ENCODE measurements at places on chromosomes 5 and 9.

GRCh38 chr5:69485471-69485870, 7.1 kb upstream of the OCLN start:
- DNase-seq: no peak

DNA sequence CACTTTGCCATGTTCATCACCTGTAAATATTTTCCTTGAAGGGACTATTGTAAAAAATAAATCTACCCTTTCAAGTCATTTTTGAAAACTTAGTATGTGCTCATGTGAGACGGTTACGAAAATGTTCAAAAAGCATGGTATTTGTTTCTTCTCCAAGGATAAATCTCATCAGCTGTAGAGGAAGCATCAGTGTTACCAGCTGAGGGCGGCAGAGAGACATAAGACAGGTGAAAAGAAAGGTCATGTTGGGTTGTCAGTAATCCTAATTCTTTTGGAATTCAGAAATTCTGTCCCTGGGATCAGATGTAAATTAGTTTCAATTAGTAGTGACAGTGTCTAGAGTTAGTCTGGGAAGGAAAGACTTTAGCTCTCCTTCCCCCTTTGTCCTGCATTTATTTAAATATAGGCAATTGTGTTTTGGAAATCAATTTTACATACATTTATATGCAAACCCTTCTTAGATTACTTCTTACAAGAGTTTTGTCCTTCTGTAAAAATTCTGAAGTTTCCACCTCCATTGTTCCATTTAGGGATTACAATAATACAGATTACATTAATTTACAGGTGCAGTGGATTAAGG, 791.9 kb upstream of the CDH6 start:
- no peak for DNase-seq

DNA sequence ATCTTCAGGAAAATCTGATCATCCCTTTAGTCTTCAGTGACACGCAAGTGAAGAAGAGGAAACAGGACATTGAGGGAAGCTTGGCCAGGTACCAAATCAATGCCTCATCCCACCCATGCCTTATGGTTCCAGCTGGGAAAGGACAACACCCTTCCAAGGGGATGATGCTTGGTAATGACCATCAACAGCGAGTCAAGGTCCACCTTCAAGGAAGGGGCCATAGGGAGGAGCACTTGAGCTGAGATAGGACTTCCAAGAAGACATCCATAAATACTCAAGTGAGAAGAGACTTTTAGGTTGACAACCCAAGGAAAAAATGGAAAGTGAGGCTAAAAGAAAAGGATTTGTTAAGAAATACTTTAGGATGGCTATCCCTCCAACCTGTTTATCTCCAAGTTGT, 27.1 kb upstream of the GAS1 start:
- DNase-seq: no peak

GRCh38 chr5:122877518-122877917, 32.1 kb downstream of the SNX24 start:
- DNase-seq: no peak

DNA sequence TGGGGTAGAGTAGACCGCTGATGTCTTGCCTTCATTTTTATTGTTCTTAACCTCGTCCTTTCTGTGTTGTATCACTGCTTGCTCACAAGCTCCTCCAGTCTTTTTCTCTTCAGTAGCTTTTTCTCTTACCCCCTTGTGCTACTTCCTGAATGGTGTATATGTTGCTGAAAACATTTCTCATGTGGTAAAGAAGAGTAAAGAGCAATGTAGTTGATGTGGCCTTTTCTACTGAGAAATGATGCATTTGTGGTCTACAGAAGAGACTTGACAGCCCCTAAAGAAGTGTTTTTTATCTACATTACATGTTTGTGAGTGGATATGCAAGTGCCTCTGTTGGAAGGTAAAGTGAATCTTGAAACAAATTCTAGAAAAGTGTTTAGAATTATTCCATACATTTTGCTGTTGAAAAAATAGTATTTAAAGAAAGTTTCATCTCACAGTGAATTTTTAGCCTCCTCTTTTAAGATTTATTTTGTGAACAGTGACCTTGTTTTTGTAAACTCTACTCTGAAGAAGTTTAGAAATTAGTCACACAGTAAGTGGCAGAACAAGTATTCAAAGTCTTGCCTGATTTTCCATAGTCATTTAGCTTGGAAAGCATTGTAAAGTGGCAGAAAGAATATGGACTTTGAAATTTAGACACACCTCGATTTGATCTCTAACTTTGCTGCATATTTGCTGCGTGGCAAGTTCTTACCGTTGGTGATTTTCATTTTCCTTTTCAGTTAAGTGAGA, 17.4 kb downstream of the CDC42SE2 start:
- no peak for DNase-seq

DNA sequence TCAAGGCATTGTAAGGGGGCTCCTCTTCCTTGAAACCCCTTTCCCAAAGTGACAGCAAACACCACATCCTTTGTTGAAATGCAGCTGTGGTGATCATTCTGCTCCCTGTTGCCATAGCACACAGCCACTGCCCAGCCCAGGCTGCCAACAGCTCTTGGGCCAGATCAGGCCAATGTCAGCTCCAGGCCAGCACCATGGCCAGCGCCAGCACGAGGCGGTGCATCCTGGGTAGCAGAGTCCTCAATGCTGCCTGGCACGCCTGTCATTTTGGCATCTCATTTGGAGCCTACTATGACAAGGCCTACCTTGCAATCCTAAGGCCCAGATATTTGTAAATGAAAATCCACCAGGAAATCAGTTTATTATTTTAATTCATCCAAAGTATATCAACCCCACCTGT, 390.6 kb downstream of the DNAH5 start:
- no peak for DNase-seq

DNA sequence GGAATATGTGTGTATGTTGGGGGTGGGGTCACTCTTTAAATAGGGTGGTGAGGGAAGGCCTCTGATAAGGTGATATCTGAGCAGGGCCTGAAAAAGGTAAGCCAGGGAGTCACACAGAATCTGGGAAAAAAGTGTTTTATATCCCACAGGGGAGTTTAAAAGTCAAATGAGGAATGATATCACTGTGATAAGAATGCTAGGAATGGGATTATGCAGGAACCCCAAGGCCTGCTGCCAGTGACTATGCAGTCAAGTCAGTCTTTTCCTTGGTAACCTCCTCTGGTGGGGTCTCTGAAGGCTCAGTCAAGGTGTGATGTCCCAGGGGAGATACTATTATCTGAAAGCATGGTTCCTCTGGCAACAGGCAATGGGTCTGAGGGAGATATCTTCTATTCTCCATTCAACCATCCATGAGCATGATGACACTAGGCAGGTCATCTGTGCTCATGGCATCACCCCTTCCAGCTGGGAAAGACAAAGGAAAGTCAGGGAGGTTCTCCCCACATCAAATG, 53.5 kb downstream of the GRIA1 start:
- no peak for DNase-seq

DNA sequence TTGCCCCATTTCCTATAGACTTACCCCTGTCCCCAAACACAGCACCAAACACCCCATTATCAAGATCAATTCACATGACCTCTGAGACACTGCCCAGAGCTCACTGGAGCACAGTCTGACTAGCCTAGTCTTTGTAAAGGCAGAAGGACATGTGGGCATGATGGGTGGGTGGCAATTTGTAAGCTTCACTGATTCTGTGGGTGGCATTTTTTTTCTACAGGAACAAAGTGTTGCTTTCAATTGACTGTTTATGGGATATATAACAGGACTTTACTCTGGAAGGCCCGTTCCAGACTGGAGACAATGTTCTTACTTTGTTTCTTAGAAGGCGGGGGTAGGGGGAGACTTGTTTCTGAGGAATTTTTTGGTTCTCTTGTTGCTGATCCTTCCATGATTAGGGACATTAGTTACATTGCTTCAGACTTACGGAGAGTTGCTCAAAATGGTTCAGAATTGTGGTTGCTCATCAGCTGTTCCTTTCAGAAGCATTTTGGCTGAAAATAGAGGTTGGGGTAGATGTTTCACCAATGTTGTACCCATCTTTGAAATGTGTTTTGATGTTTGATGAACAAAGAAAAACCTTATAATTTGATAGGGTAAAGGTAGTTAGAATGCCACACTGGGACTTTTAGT, 20.2 kb downstream of the NNT start:
- no peak for DNase-seq

GRCh38 chr9:129469188-129469987, 151.5 kb downstream of the C9orf50 start:
- no peak for DNase-seq

- no peak for DNase-seq
Observed at GRCh38 chr5:160039810-160040470, 31.0 kb downstream of the TTC1 start.

- no peak for DNase-seq
Observed at GRCh38 chr5:10533226-10533625, 30.6 kb upstream of the ANKRD33B start.

DNA sequence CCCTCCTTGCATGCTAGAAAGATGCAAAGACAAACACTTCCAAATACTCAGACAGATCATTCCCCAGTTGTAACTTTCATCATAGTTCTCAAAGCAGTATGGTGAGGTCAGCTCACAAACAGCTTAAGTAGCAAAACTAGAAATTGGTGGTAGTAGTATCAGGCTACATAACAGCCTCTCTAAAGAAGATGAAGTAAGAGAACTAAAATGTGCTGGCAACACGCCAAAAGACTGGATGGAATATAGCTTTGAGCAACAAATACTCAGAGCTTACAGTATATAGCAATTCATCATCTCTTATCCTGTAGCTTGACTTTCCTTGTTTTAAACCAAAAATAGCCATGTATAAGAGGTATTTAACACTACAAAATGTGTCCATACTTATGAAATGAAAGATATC, 7.5 kb downstream of the PFDN1 start:
- DNase-seq: peak; percentile 16

GRCh38 chr9:82091100-82091499, 102.5 kb downstream of the SPATA31D1 start:
- DNase-seq: no peak

- DNase-seq: no peak
Observed at GRCh38 chr5:17730421-17730820, 96.2 kb downstream of the TAF11L14 start.

DNA sequence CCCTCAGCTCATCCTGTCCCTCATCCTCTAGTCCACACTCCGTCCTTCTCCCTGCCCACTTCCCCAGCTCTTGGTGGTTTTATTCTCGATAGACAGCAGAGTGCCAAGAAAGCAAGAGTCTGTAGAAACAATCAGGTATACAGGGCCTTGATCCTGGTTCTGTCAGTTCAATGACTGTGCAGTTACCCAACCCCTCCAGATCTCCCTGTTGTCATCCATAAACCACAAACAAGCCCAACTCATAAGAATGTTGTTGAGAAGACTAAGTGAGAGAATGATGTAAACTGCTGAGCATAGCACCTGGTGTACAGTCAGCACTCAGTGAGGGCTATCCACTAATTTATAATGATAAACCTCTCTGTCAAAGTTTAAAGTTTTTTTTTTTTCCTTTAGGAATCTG, 31.3 kb downstream of the ISL1 start:
- no peak for DNase-seq

- DNase-seq: no peak
Observed at GRCh38 chr5:159915904-159916840, at the start of gene ADRA1B. Gene ADRA1B (plus strand): TSS chr5:159916482. CDS start chr5:159916906, 424 bp downstream.

- DNase-seq: no peak
Observed at GRCh38 chr9:136525841-136526499, 19.9 kb downstream of the NOTCH1 start.

GRCh38 chr5:175788155-175788787, 83.1 kb upstream of the CPLX2 start:
- no peak for DNase-seq

Data from GM12864 (cell line).